ENCODE measurements at places on chromosomes 6 and 20. TPM values are rescaled to one million over a fixed set of nuclear protein-coding genes. Genes with fewer than 3 reads are reported as not detected.

DNA sequence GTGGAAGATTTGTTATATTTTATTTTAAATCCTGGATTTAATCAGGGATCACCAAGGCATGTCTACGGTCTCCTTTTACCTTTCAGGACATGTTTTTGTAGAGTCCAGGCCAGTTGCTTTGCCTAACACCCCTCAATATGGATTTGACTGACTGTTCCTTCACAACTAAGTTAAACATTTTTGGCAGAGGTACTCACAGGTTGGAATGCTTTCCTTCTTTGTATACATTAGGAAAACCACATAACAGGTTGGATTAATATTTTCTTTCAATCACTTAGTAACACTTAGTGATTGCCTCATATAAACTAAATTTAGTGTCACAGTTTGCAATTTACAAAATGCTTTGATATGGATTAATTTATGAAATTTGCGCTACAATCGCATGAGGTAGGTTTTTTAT, 64.5 kb downstream of the IPCEF1 start:
- H3K4me1 ChIP-seq = peaks cover 9% of the 10 kb centered on the region
- H3K4me3 ChIP-seq = no peak overlapping the region
- H3K36me3 ChIP-seq = no peaks in the 10 kb centered on the region
- H3K27ac ChIP-seq = no peak overlapping the region
- no peaks in the 10 kb centered on the region for H3K27me3 ChIP-seq

IMPG1 gene
- 0.06 TPM for total RNA-seq

TRIM10 gene
- total RNA-seq = not detected

DNA sequence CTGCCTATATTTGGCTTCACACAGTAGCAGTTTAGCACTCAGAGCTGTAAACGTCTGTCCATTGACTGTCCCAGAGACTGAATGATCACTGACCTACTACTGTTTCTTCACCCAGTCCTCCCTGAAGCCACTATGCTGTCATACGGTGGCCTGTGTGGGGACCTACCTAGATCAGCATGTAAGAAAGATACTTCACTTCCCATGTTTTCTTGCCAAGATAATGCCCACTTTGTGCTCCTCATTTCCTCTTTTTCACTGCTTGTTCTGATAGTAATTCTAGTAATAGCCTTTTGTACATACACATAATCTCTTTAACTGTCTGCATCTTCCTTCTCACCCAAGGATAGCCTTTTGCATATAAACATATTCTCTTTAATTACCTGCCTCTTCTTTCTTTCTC, 109.9 kb upstream of the TIAM2 start:
- no peak for DNase-seq
- H3K4me1 ChIP-seq = peaks cover 9% of the 10 kb centered on the region
- no peaks in the 10 kb centered on the region for H3K27me3 ChIP-seq
- no peak overlapping the region for H3K4me3 ChIP-seq
- no peaks in the 10 kb centered on the region for H3K36me3 ChIP-seq
- no peak overlapping the region for H3K27ac ChIP-seq

CLVS2 gene
- 0.08 TPM for total RNA-seq

HAO1 gene
- total RNA-seq = not detected

DNA sequence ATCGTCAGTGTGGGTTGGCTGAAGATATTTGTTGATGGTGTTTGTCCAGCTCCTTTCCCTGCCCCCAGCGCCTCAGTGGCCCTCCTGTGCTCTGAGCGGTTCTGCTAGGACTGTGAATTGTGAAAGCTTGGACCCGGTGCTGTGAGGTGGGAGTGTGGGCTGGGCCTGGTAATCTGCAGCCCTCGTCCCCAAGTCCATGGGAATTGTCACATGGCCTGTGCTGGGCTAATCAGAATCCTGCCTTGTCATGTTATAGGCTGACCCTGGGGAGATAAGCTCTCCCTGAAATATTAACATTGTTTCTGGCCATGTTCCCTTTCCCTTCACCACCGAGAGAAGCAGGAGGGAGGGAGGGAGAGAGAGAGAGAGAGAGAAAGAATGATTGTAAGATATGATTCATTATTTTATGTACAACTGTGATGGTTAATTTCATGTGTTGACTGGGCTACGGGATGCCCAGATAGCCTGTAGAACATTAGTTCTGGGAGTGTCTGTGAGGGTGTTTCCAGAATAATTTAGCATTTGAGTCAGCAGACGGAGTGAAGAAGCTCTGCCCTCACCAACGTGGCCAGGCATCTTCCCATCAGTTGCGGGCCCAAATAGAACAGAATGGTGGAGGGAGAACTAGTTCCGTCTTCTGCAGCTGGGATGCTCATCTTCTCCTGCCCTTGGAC, 62.4 kb downstream of the TFAP2C start:
- H3K36me3 ChIP-seq = no peaks in the 10 kb centered on the region
- no peak overlapping the region for H3K27ac ChIP-seq
- H3K27me3 ChIP-seq = peaks cover 3% of the 10 kb centered on the region
- H3K4me1 ChIP-seq = no peaks in the 10 kb centered on the region
- DNase-seq = no peak

PKIB gene
- total RNA-seq = 1.7 TPM

PLEKHG1 gene
- 14.1 TPM for total RNA-seq

GRCh38 chr20:36400909-36401735, 95.0 kb downstream of the DLGAP4 start:
- H3K27ac ChIP-seq = no peak overlapping the region
- no peak overlapping the region for H3K4me3 ChIP-seq
- DNase-seq = peak; percentile 84
- H3K36me3 ChIP-seq = no peaks in the 10 kb centered on the region

DNA sequence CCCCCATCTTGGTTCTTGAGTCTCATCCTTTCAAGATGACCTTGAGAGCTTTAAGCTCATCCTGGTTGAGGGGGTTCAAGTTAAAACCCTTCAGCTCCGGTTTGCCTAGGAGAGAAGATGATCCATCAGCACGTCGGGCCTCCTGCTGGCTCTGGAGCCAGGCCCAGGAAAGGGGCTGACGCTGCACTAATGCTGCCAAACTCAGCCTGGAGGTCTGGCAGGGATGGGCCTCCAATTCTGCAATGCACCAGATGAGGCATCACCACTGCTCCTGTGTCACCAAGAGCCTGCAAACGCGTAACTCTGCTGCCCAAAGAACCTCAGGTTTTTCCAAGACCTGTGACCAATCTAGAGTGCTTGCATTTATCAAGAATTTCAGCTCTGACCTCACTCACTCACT, 6.1 kb downstream of the PDRG1 start:
- no peak overlapping the region for H3K27ac ChIP-seq
- H3K4me3 ChIP-seq = no peak overlapping the region
- no peaks in the 10 kb centered on the region for H3K36me3 ChIP-seq
- peaks cover 9% of the 10 kb centered on the region for H3K4me1 ChIP-seq
- no peak for DNase-seq

ABHD16B gene
- total RNA-seq = not detected

DNA sequence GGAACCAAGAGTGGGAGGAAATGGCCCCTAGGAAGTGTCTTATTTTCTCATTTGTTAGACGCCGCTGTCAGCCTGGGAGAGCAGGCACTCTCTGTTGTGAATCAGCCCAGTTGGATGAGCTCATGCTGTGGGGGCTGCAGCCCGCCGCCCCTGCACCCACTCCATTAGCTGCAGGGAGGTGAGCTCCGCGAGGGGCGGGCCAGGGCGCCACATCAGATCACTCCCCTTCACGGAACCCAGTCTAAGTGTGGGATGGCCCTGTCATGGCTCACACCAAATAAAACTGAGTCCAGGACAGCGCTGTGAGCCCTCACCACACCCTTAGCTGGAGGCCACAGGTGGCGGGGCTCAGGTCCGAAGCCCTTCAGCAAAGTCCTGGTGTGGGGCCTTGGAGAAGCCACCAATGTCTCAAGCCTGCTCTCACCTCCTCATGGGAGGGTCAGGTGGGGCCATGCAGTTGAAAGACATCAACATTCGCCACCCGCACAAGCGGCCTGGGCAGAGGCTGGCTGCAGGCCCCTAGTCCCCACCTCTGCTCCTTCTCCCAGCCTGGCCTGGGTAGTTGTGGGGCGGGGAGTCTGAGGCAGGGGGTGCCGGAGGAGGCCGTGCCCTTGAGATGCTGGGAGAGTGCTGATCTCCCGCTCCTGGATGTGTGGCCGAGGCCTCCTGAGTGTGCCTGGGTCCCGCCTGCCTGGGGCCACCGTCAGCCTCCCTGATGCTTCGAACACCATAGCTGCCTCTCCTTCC, 66.2 kb upstream of the SLCO4A1 start:
- no peak overlapping the region for H3K27ac ChIP-seq
- H3K4me1 ChIP-seq = no peaks in the 10 kb centered on the region
- DNase-seq = no peak
- H3K4me3 ChIP-seq = no peak overlapping the region

- no peaks in the 10 kb centered on the region for H3K27me3 ChIP-seq
- peak overlapping the region; percentile 54 for H3K27ac ChIP-seq
- peak; percentile 53 for DNase-seq
- no peak overlapping the region for H3K4me3 ChIP-seq
These were observed 1.2 kb upstream of the HMGA1 start for GRCh38 chr6:34235307-34236130.

Measured in adrenal gland (tissue), 19 donors.